ENCODE measurements at places on chromosomes 1 and 21.

DNA sequence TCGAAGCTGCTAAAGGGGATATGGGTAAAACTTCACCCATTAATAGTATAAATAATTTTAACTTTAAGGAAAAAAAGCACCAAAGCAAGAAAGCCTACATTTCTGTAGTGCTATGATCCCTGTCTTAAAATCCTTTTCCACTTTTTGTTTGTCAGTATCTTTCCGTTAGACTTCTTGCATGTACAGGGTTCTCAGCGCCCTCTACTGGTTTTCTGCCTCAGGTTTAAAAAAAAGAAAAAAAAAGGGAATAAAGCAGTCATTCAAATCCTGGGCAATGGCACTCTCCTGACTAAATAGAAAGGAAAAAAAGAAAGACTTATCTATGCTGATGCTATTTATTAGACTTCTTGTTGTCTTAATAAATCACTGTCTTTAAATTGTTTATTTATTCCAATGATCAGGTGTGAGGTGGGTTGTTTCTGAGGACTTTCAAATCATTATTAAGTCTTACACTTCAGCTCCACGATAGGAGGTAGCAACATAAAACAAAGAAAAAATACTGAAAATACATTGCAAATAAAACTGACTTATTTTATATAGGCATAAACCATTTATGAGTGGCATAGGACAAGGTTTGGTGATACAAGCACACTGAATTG lies 475.4 kb upstream of the NR5A2 start:
- DNase-seq = no peak

DNA sequence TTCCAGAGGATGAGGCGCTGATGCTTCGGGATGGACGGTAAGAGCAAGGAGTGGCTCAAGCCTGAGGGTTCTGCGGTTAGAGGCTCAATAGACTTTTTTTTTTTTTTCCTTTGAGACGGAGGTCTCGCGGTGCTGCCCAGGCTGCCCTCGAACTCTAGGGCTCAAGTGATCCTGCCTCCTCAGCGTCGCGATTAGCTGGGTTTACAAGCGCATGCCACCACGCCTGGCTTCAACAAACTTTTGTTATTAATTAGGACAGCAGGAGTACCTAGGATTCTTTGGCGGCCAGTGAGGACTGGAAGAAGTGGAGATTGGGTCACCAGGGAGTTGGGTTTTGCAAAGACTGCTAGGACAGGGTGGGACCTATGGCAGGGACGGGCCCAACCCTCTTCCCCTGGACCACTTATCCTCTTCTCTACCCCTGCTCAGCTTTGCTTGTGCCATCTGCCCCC lies 587 bp downstream of the SCNM1 start:
- no peak for DNase-seq

GRCh38 chr1:200415227-200415626 lies 5.4 kb upstream of the ZNF281 start:
- no peak for DNase-seq

- DNase-seq = no peak
These were observed 39.0 kb downstream of the LRRC71 start for GRCh38 chr1:156959414-156959813.

- DNase-seq = no peak
These were observed 24.3 kb downstream of the IGFN1 start for GRCh38 chr1:201214886-201215285.

DNA sequence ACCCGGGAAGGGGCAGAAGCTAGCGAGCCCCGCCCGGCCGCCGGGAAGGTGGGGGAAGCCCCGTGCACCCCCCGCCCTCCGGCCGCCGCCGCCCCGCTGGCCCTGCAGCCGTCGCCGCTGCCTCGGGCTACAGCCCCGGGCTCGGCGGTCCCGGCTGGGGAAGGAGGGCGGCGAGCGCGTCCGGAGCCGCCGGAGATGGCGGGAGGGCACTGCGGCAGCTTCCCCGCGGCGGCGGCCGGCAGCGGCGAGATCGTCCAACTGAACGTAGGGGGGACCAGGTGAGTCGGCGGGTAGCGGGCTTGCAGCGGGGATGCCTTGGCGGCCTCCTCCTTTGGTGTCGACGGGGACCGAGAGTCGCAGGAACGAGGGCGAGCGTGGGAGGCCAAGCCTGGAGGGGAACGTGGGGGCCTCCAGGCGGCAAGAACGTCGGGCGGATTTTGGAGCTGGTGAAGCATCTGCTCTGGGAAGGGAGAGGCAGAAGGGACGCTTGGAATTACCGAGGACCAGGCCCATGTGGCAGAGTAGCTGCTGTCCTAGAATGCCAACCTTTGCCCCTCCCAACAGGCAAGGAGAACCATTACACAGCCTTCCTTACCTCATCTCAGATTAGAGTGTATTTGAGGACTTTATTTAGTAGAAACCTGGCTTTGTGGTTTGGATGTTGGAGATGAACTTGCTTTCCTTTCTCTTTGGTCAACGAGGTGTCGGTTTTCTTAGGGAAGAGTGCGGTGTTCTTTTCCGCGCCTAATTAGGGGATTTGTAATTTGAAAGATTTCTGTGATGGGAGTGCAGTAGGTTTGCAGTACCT lies 591 bp downstream of the KCTD3 start:
- DNase-seq = no peak

- DNase-seq = no peak
These were observed 86.4 kb downstream of the LAMC2 start for GRCh38 chr1:183272390-183272848.

GRCh38 chr1:10597492-10598388 lies 123.0 kb downstream of the PEX14 start:
- no peak for DNase-seq

DNA sequence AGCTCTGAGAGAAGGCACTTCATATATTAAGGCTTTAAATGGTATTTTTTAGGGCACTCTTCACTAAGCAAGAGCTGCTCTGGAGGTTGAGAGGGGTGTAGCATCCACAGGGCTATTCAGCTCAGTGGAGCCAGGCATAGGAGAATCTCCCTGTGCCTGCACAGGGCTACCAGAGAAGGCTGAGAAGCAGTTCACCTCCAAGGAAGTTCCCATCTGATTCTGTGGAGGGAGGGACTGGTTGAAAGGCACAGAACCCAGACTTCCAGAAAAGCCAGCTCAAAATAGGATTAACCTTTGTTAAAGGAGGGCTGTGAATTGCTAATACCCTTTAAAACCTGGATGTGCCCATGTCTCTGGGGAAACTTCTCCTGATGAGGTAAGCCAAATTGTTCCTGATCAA lies 304.5 kb downstream of the TTLL7 start:
- DNase-seq = no peak

GRCh38 chr1:213281640-213282301 lies 230.7 kb downstream of the RPS6KC1 start:
- DNase-seq = no peak

DNA sequence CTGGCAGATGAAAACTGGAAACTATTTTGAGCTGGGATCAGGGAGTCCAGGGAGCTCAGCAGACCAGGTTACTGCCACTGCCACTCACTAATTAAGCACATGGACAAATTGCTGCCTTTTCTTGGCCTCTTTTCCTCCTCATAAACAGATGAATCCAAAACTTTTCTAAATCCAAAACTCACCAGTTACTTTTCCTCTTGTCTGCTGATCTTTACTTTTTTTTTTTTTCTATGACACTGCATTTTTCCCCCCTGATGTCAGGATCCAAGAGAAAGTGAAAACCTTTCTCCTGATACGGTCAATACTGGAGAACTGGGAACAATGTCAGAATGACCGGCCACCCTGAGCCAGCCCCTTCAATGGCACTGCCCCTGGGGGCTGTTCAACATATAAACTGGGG lies 405.8 kb downstream of the DUSP10 start:
- no peak for DNase-seq

DNA sequence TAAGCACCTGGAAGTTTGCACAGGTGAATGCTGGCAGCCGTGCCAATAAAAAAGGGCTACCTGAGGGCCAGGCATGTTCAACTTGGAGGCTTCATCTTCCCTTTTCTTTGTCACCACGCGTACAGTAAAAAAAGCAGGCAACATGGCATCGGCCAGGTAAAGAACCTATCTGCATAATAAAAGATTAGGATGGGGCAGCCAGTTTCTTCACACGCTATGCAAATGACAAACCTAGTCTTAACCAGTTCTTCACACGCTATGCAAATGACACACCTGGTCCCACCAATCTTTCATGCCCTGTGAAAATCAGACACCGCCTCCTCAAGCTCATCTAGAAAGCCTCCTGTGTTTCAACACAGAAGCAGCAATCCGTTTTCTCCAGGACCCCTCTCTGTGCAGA lies 413.4 kb downstream of the HLX start:
- no peak for DNase-seq

- no peak for DNase-seq
These were observed 9.2 kb upstream of the EPHA8 start for GRCh38 chr1:22553991-22554522.

- DNase-seq = no peak
These were observed 195.4 kb downstream of the LMX1A start for GRCh38 chr1:165161130-165161529.

- no peak for DNase-seq
These were observed 319.2 kb downstream of the NTNG1 start for GRCh38 chr1:107460035-107460434.

DNA sequence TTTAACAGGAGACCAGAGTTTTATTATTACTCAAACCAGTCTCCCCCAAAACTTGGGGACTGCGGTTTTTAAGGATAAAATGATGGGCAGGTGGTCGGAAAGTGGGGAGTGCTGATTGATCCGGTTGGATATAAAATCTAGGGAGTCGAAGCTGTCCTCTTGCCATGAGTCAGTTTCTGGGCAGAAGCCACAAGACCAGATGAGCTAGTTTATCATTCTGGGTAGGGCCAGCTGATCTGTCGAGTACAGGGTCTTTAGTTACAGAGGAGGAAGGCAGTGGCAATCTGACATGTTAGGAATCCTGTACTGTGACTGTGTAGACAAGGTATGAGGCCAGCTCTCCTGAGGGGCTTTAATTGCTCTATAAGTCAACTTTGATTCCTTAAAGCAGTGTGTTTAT lies 22.9 kb upstream of the FOXE3 start:
- no peak for DNase-seq

GRCh38 chr1:55005351-55006140 lies 6.8 kb downstream of the BSND start:
- no peak for DNase-seq

GRCh38 chr1:2607641-2608091 lies 21.1 kb downstream of the PRXL2B start:
- no peak for DNase-seq

- DNase-seq = no peak
These were observed 56.4 kb downstream of the ETS2 start for GRCh38 chr21:38861989-38862683.

GRCh38 chr1:6956488-6957159 lies 171.4 kb downstream of the CAMTA1 start:
- no peak for DNase-seq

GRCh38 chr1:180927841-180928240 lies 15.1 kb downstream of the KIAA1614 start:
- DNase-seq = no peak

GRCh38 chr1:218482683-218483082 lies 137.5 kb downstream of the TGFB2 start:
- no peak for DNase-seq
